ENCODE measurements at places on chromosomes 16 and 17.

GRCh38 chr17:82180776-82181528 lies 31.7 kb downstream of the CCDC57 start:
- DNase-seq, result peak; percentile 38

DNA sequence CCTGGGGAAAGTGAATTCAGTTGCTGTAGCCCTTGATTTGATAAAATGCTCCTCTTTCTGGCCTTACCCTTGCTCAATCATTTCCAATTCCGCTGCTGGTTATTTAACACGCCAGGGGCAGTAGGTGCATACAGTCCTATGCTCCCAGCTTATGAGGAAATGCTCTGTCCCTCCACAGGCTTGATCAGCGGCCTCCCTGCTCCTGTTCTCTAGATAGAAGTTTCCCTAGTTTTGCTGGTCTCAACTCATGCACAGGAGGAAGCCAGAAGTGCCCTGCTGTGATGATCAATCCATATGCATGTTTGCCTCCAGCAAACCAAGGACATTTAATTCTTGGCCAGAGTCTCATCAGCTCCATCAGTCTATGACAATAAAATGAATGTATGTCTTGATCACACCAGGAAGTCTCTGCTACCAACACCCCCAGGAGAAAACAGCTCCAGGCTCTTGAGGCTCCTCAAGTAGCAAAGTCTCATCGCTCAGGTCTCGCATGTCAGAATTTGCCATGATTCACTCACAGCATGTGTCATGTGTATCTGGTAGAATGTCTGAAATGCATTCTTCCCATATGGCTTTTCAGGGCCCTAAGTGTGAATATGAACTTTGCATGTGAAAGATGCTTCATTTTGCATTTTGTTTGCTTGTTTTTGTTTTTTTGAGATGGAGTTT lies 208.9 kb downstream of the CDH13 start:
- no peak for DNase-seq

GRCh38 chr16:4347010-4347409 lies 4.1 kb downstream of the PAM16 start:
- no peak for DNase-seq

DNA sequence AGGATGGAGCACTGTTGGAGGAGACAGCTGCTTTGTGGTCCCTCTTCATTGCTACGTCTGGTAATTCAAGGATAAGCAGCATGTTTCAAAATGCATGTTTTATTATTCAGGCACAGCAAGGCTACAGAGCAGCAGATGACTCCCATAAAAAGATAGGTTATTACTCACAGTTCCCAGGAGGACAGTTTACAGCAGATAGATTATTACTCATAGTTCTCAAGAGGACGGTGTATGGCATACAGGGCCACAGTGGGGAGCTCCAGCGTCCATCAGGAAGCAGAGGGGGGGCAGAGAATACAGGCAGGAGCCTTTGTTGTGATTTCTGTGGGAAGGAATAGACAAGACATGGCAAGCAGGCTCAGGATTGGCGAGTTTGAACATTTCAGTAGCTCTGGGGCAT lies 72.9 kb downstream of the DNAH9 start:
- no peak for DNase-seq

DNA sequence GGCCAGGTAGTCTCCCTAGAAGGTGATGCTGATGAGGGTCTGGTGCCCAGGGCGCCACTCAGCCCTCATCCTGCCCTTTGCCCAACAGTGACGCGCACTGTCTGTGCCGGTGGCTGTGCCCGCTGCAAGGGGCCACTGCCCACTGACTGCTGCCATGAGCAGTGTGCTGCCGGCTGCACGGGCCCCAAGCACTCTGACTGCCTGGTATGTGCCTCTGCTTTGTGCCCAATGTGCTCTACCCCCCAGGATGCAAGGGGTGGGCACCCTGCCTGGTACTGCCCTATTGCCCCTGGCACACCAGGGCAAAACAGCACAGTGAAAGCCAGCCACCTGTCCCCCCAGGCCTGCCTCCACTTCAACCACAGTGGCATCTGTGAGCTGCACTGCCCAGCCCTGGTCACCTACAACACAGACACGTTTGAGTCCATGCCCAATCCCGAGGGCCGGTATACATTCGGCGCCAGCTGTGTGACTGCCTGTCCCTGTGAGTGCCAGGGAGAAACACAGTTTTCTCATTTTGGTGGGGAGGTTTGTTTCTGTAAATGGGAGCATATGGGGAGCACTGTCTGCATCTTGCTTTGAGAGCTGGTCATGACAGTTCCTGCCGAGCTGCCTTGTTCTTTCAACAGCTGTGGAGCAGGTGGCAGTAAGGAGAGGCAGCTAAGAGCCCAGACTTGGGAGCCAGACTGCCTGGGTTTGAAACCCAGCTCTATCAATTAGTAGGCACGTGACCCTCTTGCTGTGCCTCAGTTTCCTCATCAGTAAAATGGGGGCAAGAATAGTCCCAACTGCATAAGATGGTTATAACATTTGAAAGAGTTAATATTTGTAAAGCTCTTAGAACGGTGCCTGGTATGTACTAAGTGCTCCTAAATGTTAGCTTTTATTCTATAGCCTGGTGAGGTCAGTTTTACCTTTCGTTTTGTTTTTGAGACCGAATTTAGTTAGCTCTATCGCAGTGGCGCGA lies 10.4 kb downstream of the ERBB2 start:
- DNase-seq, result no peak

- DNase-seq, result no peak
Measured at GRCh38 chr17:66956941-66957340, 7.6 kb upstream of the CACNG4 start.

- no peak for DNase-seq
Measured at GRCh38 chr17:48632579-48633265, 6.6 kb upstream of the HOXB9 start.

- no peak for DNase-seq
Measured at GRCh38 chr16:84438971-84439696, 65.3 kb downstream of the MEAK7 start.

DNA sequence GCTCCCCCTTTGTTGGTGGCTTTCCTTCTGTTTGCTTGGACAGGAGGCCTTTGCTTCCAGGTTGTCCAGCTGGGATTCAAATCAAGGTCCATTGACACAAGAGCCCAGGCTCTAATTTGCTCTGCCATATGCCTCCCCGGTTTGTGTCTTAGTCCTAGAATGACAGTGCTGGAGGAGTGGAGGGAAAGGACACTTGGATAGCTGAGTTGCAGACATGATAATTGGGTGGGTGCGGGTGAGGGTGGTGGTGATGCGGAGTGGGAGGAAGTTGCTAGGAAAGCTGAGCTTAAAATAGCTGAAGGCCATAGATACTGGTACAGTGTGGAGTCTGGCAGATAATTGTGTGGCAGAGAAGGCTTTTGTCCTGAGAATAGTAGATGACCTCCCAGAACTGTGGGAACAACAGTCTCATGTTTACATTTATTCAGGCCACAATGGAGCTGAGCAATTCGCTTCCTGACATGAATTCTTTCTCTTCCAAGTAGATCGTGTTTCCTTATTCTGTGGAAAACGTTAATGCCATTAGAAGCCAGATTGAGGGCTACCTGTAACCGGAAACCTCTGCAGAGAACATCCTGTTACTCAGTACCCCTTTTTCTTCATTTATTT lies 23.8 kb downstream of the SEC14L1 start:
- DNase-seq, result no peak

DNA sequence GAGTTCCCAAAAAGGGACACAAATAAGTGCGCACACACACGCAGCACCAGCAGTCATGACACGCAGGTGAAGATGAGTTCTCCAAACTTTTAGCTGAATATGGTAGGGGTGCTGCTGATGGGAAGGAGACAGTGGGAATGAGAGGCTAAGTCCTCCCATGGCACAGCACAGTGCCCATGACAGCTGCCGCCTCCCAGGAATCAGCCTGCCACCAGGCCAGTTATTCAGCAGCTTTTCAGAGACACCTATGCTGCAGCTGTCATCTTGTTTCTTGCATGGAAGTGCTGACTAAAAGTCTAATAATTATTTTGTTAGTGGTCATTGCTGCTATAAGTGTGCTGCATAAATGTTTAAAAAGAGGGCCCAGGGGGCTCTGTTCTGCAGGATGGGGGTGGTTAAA lies 12.2 kb downstream of the WFIKKN2 start:
- no peak for DNase-seq

DNA sequence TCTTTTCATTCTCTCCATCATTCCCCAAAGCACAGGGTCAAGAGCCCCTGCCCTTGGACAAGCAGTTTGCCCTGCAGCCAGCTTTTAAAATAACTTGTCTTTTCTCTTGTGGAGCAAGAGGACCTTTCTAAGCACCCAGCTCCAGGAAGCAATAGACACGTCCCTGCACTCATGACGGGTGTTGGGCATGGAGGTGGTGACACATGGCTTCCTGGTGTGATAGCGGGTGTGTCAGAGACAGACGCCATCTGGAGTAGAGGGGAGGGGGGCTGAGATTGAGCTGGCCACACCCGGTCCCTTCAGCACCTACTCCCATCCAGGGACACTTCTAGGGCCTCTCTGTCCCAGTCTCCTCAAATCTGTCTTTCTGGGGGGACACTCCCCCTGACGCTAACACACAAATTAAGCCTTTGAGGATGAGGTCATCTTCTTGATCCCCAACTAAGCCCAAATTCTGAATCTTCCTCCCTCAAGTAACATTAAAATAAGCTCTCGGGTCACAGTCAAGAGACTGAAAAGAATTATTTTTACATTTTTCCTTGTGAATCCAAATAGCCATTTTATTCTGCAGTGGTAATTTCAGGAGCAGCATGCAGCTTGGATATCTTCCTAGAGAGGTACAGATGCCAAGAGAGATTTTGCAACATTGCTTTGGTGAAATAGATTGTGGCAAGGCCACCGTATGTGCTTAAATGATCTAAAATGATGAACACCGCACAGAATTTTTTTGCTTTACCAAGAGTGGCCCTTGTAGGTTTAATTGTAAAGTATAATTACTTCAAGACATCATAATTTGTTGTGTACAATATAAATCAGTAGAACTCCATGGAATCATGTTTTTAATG lies 216.6 kb upstream of the IRX3 start:
- DNase-seq, result peak; percentile 7

GRCh38 chr16:49345829-49346228 lies 27.8 kb upstream of the C16orf78 start:
- DNase-seq, result no peak

DNA sequence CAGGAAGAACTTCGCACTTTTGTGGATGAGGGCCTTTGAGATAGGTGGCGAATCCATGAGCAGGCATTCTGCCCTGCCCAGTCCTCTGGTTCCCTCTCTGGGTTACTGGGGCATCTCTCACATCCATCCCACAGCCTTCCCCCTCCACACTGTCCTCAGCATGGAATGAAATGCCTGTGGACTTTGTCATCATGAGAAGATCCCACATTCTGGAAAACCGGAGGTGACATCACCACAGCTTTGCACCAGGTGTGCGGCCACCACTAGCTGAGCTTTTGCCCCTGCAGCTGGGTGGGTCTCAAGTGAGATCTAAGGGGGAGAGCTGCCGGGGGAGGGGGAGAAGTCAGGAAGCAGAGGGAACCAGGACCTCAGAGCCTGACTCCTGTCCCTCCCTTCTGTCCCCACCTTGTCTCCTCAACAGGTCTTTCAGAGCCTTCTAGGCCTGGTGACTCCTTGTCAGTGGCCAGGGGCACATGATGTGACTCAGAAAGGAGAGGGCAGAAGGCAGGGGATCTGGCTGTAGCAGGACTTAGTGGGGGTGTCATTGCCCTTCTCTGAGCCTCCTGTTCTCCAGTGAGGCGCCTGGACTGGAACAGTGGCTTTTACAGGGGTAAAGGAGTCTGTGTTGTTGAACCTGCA lies 40.0 kb upstream of the DLX4 start:
- no peak for DNase-seq

DNA sequence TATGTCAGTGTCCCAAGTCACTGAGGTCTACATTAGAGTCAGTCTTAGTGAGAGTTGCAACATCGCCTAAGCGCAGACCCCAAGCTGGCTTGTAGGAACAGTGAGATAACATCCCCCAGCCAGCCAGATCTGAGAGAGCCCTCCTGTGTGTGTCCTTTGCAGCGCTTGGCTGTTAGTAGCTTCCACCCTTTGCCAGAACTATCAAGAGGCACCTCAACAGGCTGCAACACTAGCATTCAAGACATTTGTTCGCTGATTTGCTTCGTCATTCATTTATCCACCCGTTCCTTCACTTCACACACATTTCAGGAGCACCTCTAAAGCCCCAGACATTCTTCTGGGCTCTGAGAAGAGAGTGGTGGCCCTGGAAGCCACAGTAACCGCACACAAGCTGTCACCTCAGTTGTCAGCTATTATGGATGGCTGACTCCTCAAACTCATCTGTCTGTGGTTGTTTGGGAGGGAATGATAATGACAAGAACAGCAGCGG lies 289.6 kb downstream of the WWOX start:
- no peak for DNase-seq

- no peak for DNase-seq
Measured at GRCh38 chr16:24537474-24538337, 1.7 kb upstream of the RBBP6 start.

DNA sequence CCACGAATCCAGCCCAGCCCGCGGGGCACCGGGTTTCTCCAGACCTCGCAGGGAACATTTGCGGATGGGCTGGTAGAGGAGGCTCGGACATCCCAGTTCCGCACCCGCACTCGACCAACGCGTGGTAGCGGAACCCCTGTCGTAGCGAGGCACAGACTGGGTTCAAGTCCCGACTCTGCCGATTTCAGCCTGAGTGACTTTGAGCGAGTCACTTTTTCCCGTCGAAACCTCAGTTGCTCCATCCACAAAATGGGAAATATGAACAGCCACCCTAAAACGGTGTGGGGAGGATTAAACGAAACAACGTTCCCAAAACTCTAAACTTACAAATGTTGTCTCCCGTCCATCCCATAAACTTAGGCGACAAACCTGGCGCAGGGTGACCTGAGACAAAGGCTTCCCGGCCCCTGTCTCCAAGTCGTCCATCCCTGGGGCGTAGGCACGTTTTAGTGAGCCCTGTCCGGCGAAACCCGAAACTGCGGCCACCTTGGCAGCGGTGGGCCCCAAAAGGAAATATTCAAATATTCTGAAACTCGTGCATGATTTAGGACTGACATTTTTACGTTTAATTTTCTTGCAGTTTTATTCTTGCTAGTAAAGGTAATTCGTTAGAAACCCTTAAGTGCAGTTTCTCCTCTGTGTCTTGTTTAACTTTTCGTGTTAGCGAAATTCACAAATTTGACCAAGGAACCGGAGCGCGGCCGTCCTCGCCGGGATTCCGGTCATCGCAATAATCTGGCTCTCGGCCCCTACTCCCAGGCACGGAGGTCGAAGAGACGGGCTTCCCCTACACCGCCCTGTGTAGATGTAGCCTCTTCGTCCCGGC lies 1.9 kb upstream of the MLLT6 start:
- DNase-seq, result no peak

- no peak for DNase-seq
Measured at GRCh38 chr16:74726716-74727115, 26.1 kb upstream of the MLKL start.

- DNase-seq, result peak; percentile 55
Measured at GRCh38 chr17:57294629-57295501, 38.5 kb downstream of the MSI2 start.

GRCh38 chr17:73952082-73952479 lies 251.4 kb upstream of the RPL38 start:
- DNase-seq, result no peak

- no peak for DNase-seq
Measured at GRCh38 chr17:80455336-80455710, 21.1 kb downstream of the NPTX1 start.

GRCh38 chr17:37092071-37092470 lies 143.3 kb downstream of the AATF start:
- no peak for DNase-seq
